ENCODE measurements at places on chromosomes 6 and 20.
A peak's percentile ranks its signal among the peaks of the same experiment; 100 is the strongest.

DNA sequence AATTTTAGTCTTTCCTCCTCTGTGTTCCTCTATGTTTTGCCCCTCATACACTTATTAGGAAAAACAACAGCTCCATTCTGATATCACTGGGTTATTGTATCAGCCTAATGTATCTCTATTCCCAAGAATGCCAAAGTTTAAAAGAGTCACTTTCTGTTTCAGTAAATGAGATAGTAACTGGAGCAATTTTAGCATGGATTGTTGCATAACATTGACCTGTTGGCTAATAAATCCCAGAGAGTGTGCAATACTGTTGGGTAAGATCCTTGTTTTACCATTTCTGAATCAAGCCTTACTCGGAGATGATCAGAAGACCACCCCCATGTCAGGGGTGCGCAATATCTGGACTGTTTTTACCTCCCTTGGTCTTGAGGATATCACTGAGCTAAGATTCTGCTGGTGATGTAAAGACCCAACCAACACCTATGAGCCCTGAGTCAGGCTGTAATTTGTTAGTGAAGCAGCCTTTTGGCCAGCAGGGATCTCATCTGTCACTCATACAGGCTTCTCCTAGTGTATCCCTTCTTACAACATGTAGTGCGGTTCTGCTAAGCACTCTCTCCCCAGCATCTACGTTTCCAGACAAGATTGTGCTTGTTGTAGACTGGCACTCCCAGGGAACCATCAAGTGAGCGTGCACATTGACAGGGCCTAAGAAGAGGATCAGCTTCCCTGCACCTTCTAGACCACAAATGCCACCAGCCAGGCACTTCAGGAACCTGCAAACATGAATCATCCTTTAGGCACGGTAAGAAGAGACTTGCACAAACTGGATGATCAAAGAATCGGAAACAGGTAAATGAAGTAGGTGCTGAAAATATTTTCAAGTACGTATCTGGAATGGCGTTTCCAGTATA lies 11.5 kb upstream of the IPCEF1 start:
- DNase-seq = no peak

- DNase-seq = no peak
Measured at GRCh38 chr20:24106801-24107445, 118.3 kb upstream of the GGTLC1 start.

DNA sequence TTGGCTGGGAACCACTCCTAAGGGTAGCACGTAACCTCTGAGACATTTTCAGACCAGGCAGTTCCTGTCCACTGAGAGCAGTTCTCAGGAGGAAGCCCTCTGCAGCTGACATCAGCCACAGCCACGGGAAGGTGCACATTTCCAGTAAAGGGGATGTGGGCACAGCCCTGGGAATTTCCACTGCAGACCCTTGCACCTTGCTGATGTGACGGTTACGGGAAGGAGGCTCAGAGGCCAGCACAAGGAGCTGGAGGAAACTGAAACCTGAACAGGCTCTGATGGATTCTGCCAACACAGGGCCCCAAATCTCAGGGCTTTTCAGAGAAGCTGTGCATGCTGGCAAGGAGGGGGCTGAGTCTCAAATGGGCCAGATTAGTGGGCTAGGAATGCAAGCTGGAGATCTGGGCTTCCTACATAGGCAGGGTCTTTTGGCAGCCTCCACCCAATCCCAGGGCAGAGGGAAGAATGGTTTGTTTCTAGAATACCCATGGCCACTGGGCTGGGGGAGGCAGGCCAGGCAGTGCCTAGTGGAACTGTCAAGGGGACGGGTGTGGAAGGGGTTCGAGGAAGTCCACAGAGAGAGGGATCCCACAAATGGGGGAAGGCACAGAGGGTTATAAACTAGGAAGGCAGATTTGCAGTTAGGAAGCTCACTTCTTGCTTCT lies 14.2 kb downstream of the EBF4 start:
- no peak for DNase-seq

GRCh38 chr20:35284267-35284991 lies at the start of gene EIF6:
EIF6 (minus strand) TSS chr20:35284772; CDS start chr20:35284487, 285 bp downstream.
- peak; percentile 99 for DNase-seq

- DNase-seq = no peak
Measured at GRCh38 chr6:150087336-150087735, 18.4 kb upstream of the ULBP3 start.

- no peak for DNase-seq
Measured at GRCh38 chr20:46787991-46788762, 78.7 kb downstream of the SLC2A10 start.

DNA sequence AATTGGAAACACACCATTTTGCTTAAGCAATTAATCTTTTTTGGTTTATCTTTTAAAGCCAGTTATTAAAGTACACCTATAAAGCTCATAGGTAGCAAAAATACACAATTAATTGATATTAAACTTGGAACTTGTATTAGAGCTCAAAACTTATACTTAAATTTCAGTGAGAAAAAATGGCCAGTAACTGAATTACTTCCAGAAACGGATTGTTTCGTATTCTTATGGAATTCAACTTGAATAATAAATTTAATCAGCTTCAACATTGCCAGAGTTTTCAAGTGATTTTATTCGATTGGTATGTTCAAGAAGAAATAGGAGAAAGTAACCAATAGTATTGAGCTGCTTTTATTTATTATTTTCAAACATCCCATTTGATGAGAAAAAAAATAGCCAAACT lies 112.7 kb upstream of the PDE10A start:
- no peak for DNase-seq

GRCh38 chr6:1595271-1596087 lies 14.2 kb upstream of the FOXC1 start:
- no peak for DNase-seq

DNA sequence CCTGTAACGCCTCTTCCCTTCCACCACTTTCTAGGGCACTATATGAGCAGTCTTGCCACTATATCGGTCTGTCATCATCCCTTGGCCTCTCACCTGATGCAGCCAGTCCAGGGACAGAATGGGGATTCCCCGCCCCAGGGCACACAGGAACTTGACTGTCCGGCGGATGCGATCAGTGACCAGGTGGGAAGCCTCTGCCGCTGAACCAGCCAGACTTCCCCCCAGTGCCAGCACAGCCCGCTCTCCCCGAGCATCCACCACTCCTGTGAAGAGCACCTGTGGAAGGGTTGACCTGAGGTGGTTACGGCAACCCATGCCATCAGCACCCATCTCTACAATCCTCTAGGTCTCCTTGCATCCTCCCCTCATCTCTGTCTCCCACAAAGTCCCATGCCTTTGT lies 12.2 kb upstream of the NRM start:
- DNase-seq = no peak

All from HuH-7 (cell line).